ENCODE measurements at places on chromosomes 2 and 18. TPM values are rescaled to one million over a fixed set of nuclear protein-coding genes. Genes with fewer than 3 reads are reported as not detected.

- DNase-seq, result peak; percentile 44
Measured at GRCh38 chr18:12659904-12660605, 2.1 kb upstream of the SPIRE1 start.

DNA sequence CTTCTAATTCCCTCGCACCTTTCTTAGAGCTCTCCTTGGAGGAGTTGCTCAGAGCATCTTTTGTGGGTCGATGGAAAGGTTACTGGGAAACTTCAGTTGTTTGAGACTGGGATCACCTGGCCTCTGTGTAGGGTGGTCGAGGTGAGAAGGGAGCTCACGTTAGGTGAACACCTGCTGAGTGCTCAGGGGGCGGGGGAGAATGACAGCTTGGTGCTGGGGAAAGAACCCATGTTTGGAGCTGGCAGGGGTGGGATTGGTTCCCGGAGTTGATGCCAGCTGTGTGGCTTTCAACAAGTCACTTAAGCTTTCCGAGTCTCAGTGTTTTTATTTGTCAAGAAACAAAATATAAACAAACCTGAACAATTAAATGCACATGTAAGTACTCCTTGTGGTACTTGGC, 122.3 kb downstream of the GLI2 start:
- DNase-seq, result no peak

DNA sequence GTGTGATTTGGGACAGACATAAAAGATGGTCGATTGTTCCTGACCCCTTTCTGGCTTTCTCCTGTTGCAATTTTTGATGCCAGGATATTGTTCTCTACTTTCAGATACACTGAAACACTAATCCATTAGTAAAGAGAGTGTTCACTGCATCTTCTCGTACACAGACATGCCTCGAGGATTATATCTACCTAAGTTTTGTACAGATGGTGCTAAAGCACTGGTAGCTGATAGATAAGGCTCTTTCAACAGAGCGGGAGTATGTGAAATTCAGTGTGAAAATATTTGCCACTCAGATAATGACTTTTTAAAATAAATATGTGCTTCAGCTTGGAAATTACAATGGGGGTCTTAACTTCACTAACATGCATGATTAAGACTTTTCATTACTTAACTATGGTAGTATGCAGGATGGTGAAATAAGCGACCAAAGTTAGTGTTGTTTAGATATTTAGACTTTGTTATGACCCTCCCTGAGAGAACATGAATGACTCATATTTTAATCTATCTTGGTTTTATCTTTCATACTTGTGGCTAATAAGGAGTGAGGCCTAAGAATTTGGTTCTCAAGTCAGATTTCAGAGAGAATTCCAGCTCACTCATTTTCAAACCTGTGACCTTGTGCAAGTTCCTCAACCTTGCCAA, 474.9 kb downstream of the NRXN1 start:
- no peak for DNase-seq

- no peak for DNase-seq
Measured at GRCh38 chr2:55809875-55810621, 113.5 kb downstream of the EFEMP1 start.

EPC2 gene
- total RNA-seq, result 27.4 TPM

GRCh38 chr2:208146006-208146405, at the start of gene CRYGB:
Gene CRYGB, minus strand, starts transcription at chr2:208146158. Its CDS starts 38 bp downstream, at chr2:208146120.
- DNase-seq, result no peak

DNA sequence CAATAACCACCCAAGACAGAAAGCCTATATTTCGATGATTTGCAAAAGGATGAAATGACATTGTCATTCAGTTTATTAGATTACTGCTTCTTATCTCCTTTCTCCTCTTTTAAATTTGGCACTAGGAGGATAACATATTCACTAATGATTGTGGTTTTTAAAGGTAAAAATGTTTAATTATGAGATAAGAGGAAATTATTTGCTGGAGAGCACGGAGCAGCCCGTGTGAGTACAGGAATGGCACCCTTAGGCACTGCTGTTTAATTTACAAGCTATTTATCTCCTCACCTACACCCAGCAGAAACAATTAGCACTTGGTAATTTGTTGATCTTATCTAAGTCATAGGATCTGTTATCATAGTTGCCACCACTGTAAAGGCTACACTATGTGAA, 87.4 kb upstream of the SP3 start:
- DNase-seq, result no peak

GRCh38 chr2:85266146-85267041, 61.4 kb downstream of the TGOLN2 start:
- DNase-seq, result peak; percentile 77

GRCh38 chr2:114076961-114077360, 187.1 kb downstream of the ACTR3 start:
- no peak for DNase-seq

Measured in adrenal gland (tissue), 19 donors.